ENCODE measurements at places on chromosomes 4 and X. TPM values are rescaled to one million over a fixed set of nuclear protein-coding genes. Genes with fewer than 3 reads are reported as not detected.

Gene MUC7
- not detected for total RNA-seq

DNA sequence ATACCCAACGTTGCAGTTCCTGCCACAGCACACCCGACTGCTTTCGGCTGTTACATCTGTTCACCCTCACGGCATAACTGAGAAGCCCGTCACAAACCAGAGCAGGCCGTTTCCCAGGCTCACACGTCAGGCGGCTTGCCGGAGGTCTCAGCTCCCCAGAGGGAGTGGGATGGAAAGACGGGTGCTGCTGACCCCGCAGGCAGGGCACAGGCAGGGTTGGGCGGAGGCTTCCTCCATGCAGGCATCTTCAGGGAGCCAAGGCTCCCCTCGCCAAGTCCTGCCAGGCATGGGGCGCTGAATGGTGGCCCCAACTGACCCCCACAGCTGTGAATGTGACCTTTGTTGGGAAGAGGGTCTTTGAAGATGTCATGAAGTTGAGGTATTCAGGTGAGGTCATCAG, 57.5 kb downstream of the ACOX3 start:
- peak overlapping the region; percentile 9 for H3K27ac ChIP-seq
- H3K4me3 ChIP-seq: no peak overlapping the region
- no peaks in the 10 kb centered on the region for H3K4me1 ChIP-seq
- no peaks in the 10 kb centered on the region for H3K27me3 ChIP-seq
- H3K36me3 ChIP-seq: peaks cover 4% of the 10 kb centered on the region

DNA sequence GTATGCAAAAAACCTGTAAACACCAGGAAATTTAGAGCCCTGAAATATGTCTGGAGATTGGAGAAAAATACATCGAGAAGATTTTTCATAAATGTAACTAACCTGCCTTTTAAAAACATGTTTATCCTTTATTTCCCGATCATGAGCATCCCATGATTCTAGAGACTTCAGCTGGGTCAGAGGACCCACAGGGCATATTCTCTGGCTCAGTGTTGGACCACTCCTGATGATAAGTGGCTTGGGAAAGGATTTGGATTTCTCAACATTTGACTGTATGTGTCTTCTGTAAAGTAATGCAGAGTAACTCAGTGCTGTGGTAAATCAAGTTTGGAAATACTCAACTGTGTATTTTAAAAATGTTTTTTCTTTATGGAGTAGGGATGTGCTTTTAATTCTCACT, 40.0 kb upstream of the ANK2 start:
- H3K27me3 ChIP-seq: no peaks in the 10 kb centered on the region
- DNase-seq: no peak
- no peaks in the 10 kb centered on the region for H3K4me1 ChIP-seq
- H3K27ac ChIP-seq: no peak overlapping the region
- no peaks in the 10 kb centered on the region for H3K36me3 ChIP-seq
- no peak overlapping the region for H3K4me3 ChIP-seq

GRCh38 chr4:47686294-47686872, 151.5 kb downstream of the CORIN start:
- H3K4me1 ChIP-seq: no peaks in the 10 kb centered on the region
- DNase-seq: peak; percentile 20
- no peak overlapping the region for H3K27ac ChIP-seq
- no peak overlapping the region for H3K4me3 ChIP-seq
- H3K27me3 ChIP-seq: no peaks in the 10 kb centered on the region

DNA sequence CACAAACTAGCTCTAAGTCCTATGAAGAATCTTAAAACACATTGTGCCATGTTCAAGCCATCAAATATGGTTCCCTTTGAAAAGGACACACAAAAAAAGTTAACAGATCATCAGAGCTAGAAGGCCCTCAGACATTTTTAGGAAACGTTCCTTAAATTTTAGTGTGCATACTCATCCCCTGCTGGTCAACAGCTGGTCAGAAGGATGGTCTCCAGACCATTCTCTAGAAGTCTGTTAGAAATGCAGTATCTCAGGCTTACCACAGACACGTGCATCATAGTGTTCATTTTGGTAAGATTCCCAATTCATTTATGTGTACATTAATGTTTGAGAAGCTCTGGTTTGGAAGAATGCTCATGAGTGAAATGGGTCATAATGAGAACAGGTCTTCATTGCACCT, 523.1 kb downstream of the INPP4B start:
- no peaks in the 10 kb centered on the region for H3K27me3 ChIP-seq
- H3K27ac ChIP-seq: no peak overlapping the region
- no peak for DNase-seq
- H3K4me3 ChIP-seq: no peak overlapping the region
- H3K4me1 ChIP-seq: no peaks in the 10 kb centered on the region
- H3K36me3 ChIP-seq: no peaks in the 10 kb centered on the region

GRCh38 chrX:323721-324628, 5.4 kb upstream of the GTPBP6 start:
- no peak for DNase-seq
- H3K27ac ChIP-seq: no peak overlapping the region
- H3K4me1 ChIP-seq: no peaks in the 10 kb centered on the region
- no peaks in the 10 kb centered on the region for H3K36me3 ChIP-seq
- no peak overlapping the region for H3K4me3 ChIP-seq

All from breast epithelium (tissue), 4 donors.